ENCODE measurements at places on chromosomes 6 and 20.

- no peak for DNase-seq
Observed at GRCh38 chr6:18681832-18682503, 294.8 kb downstream of the RNF144B start.

- DNase-seq = no peak
Observed at GRCh38 chr6:55379471-55379870, 52.2 kb downstream of the GFRAL start.

DNA sequence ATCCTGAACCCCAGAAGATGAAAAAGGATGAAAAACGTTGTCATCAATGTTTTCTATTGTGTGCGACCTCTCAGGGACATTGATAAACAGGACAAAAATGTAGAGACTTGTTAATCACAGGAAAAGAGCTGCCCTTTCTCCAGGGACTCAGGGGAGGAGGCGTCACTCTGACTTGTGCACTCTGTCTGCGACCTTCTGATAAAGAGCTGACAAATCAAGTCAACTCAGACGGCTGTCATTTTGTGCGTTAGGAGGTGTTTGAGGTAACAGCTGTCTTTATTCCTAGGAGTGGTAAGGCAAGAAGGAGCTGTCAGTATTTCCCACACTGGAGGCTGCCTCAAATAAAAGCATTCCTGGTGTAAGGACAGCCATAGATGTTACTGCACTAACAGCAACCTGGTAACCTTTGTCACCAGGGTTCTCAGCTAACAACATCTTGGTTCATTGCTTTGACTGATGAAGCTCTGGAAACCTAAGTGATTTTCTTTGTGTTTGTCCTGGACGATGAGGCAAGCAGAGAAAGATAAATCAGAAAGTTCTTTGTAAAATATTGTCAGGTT lies 38.6 kb upstream of the NXT1 start:
- no peak for DNase-seq

GRCh38 chr6:157323966-157324300 lies 614 bp upstream of the TMEM242 start:
- no peak for DNase-seq

DNA sequence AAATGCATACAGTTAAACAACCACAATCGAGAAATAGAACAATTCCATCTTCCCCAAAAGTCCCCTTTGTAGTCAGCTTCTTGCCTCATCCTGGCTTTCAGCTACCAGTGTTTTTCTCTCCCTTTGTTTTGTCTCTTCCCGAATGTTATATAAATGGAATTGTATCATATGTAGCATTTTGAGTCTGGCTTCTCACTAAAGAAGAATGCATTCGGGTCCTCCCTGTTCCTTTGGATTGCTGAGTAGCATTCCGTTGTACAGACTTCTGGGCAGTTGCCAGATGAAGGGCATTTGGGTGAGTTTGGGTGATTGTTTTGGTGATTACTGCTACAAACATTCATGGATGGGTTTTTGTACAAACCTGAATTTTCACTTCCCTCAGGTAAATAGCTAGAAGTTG lies 27.8 kb downstream of the PRPH2 start:
- DNase-seq = no peak

DNA sequence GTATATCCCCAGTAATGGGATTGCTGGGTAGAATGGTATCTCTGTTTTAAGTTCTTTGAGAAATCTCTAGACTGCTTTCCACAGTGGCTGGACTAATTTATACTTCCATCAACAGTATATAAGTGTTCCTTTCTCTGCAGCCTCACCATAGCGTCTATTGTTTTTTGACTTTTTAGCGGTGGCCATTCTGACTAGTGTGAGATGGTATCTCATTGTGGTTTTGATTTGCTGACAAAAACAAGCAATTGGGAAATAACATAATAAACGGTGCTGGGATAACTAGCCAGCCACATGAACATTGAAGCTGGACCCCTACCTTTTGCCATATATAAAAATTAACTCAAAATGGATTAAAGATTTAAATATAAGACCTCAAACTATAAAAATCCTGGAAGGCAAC lies 14.2 kb downstream of the OR2A4 start:
- no peak for DNase-seq

DNA sequence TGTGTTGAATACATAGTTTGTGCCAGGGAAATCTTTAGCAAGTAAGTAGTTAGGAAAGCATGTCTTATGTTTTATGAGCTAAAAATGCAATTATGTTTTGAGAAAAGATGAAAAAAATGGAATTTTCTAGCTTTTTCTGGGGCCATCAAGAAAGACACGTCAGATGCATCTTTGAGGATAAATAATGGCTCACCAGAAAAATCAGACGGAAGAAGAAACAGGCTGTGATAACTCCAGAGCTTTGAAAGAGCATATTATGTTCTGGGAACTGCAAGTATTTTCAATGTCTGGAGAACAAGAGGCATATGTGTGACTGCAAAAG lies 173.7 kb downstream of the CLVS2 start:
- DNase-seq = no peak

DNA sequence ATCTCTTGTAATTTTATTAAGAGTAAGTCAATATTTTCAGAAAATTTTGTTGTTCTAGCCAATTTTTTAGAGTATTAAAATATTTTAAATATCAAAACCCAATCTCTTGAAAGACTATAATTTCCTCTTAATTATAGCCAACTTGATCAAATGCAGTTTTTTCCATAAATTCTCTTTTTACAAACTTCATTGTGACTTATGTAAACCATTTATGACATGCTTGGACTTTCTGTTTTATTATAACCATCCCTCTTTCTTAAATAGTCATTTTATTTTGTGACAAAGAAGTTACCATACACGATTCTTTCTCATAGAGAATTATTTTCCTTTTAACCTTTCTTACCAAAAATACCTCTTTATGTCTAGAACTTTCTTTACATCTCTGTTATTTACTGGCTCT lies 1075.5 kb downstream of the KHDRBS2 start:
- DNase-seq = no peak

DNA sequence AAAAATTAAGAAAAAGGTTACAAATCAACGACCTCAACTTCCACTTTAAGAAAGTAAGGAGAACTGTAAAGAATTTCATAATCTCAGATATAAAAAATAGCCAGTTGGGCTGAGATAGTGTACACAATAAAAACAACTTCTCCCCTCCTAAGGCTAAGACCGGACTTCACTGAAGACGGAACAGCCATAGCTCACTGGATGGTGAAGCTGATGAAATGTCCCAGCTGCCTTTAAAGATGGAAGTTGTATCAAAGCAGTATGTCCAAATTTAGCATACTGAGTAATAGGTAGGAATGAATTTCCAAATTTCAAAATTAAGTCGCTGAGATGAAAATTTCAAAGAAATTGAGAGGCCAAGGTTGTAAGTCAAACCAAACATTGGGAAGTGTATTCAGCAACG lies 153.3 kb downstream of the RNGTT start:
- DNase-seq = no peak
